Iris pigment epithelial cell (primary cell): ENCODE measurements at places on chromosomes 4 and X.

- DNase-seq: no peak
Observed at GRCh38 chr4:153939570-153939969, 150.7 kb upstream of the SFRP2 start.

- no peak for DNase-seq
Observed at GRCh38 chr4:6541789-6542188, 33.2 kb upstream of the MAN2B2 start.

DNA sequence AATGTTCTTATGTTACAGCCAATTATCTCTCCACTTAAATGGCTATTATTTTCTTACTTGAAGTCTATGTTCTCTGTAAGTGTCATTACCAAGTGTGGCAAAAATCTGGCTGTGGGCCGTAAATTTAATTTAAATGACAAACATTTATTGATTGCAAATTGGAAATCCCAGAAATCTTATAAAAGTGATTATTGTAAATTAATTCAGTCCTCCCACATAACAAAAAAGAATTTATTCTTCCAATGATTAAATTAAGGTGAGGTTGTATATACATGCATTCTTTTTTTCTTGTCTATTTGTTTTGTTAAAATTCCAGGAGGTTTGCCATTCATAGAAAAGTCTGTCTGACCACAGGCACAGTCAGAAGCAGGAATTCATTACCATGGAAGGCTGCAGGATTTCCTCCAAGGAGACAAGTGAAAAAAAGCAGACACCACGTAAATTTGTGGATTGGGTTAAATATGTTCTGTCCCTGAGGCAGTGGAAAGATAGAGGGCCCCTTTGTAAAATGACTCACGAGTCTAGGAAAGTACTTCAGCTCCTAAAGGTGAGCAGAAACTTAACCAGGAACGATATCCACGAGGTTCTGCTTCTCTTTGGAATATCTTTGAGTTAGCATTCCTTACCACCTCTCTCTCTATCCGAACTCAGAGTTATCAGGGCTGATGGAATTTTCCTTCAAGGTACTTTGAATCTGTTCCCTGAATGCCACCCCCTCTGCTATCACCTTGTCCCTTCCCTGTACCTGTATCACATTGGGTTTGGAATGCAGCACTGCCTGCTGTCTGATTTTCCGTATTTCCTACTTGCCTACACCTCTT, 10.7 kb downstream of the PPARGC1A start:
- DNase-seq: no peak

- no peak for DNase-seq
Observed at GRCh38 chr4:124736526-124736925, 24.0 kb upstream of the ANKRD50 start.

DNA sequence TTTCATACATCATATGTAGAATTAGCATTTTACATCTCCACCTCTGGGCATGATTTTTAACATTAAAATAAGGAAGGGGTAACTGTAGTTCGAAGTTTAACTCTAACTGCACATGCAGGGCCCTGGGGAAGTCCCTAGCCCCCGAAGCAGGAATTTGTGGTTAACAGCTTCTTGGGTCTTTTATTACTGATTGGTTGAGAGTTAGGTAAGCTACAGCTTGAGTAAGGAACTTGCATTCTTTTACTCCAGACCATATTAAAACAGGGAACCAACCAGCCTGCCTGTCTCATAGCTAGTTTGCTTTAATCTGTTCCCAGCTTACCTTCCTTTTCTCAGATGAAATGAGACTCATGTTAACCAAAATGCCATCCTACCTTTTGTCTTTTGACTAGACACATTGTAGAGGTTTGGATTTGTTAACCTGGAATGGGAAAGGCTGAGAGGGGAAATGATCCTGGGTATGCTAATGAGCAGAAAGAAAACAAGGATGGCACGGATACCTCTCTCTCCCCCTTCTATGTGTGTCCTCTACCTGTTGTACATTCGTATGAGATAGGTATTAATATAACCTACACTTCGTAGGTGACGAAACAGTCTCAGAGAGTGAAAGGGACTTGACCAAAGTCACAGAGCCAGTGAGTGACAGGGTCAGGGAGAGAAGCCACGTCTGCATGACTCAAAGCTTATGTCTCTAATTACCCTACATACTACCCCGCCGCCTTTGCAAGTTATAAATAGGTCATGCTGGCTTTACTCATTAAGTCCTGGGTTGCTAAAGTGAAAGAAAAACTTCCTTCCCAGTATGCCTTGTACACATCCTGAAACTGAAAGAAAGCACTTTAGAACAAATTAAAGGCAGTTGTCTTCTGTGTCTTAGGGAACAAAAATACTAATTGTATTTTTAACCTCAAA, 119.5 kb upstream of the AFF2 start:
- DNase-seq: no peak

DNA sequence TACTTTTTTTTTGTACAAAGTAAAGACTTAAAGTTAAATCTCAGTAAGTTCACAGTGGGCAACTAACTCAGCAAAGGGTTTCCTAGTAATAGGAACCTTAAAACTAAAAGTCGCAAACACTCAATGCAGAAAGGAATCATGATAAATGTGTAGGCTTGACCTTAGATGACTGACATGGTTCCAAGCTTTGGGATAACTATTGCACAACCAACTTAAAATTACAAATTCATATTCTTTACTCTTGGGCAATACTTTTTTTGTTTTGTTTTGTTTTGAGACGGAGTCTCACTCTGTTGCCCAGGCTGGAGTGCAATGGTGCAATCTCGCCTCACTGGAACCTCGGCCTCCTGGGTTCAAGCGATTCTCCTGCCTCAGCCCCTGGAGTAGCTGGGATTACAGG, 8.2 kb downstream of the ELOVL6 start:
- DNase-seq: peak; percentile 45

DNA sequence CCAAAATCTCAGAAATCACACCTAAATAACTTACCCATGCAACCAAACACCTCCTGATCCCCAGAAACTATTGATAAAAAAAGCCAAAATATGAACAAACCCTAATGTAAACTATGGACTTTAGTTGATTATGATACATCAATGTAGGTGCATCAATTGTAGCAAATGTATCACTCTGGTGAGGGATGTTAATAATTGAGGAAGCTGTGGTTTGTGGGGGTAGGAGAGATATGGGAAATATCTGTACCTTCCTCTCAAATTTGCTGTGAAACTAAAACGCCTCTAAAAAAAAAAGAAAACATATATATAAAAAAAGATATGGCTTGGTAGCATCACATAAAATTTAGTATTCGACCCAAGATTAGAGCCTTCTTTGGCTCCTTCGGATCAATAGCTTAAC, 144.3 kb upstream of the CPEB2 start:
- no peak for DNase-seq

- DNase-seq: peak; percentile 83
Observed at GRCh38 chrX:113384628-113385027, 544.0 kb upstream of the AMOT start.

DNA sequence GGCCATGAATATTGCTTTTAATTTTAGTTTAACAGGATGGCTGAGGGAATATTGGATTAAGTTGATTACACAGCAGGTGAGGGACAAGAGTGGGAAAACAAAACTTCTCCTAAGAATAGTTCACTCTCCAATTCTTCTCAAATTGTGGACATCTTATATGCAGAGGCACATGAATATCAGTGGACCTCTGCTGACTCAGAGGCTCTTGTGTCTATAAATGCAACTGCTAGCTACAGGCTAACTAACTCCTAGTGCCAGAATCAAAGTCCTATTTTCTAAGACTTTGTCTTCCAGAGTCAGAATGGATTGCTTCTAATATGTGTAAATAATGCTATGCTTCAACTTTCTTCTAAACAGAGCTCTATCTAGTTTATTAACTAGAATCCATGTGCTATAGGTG, 175.8 kb downstream of the IL15 start:
- no peak for DNase-seq

DNA sequence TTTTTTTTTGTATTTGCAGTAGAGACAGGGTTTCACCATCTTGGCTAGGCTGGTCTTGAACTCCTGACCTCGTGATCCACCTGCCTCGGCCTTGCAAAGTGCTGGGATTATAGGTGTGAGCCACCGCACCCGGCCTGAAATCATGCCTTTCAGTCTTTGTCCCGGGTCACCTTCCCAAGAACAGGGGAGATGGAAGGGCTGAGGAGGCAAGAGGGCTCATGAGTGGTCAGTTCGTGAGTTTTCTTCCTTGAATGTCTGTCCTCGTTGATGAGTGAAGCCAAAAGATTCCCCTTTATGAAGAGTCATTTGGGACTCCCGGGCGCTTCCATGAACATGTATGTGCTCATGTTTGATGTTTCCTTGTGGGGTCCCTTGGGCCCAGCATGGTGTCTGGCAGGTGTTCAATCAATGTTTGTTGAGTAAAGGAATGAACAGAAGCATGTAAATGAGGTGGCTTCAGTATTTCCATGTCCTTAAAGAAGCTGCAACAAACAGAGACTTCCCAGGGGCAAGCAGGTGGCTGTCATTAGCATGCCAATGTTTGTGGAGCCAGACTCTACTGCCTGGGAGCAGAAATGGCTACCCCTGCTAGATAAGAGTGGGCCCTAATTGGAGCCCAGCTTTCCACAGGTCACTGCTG, 3.4 kb upstream of the SEPTIN6 start:
- DNase-seq: no peak

- DNase-seq: peak; percentile 28
Observed at GRCh38 chr4:139247700-139248238, 32.3 kb downstream of the MGARP start.

- DNase-seq: peak; percentile 31
Observed at GRCh38 chrX:34365471-34365870, 233.4 kb upstream of the FAM47A start.

DNA sequence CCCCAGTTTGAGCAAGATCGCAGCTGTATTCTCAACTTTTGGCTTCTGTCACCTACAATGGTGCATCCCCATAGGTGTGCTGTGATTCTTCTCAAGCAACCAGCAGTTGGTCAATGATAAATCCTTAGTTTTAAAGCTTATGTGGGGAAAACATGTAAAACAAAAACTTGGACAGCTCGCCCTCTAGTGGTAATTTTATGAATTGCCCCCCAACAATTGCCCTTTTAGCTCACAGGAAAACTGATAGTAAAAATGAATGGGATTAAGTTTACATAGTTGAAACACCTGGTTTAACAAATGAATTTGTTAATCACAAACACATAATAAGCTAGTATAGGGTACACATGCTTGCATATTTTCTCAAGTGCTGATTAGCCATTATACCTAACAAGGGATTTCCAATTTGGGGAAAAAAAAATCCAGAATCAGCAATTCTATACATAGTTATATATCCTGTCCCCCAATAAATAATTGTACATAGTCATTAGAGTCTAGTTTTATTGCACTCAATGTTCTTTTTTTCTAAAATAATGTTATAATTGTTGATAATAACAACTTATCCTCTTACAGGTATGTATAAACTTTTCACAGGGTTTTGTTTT, 30.1 kb downstream of the TEX13A start:
- peak; percentile 31 for DNase-seq
